NCI-H2107 (cell line): ENCODE measurements at places on chromosomes 7 and 10.

- no peak for DNase-seq
These were observed 93.9 kb upstream of the AGR3 start for GRCh38 chr7:16975712-16976111.

DNA sequence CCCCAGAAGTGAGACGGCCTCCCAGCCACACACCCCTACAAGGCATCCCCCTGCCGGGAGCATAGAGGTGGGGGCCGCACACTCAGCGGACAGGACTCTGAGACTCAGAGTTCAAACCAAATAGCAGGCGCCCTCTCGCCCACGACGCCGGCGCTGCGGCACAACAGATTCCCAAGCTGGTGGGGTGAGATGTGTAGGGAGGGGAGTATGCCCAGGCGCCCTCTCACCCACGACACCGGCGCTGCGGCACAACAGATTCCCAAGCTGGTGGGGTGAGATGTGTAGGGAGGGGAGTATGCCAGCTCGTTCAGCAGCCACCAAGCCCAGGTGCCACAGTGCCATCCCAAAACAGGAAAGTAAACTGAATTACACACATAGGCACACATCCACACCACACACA, 64.7 kb downstream of the TCERG1L start:
- DNase-seq, result no peak

- no peak for DNase-seq
These were observed 18.1 kb upstream of the TLX1 start for GRCh38 chr10:101112799-101113594.

GRCh38 chr7:135859538-135859937, 110.9 kb upstream of the FAM180A start:
- no peak for DNase-seq

GRCh38 chr10:3668966-3669330, 116.1 kb downstream of the KLF6 start:
- DNase-seq, result no peak

DNA sequence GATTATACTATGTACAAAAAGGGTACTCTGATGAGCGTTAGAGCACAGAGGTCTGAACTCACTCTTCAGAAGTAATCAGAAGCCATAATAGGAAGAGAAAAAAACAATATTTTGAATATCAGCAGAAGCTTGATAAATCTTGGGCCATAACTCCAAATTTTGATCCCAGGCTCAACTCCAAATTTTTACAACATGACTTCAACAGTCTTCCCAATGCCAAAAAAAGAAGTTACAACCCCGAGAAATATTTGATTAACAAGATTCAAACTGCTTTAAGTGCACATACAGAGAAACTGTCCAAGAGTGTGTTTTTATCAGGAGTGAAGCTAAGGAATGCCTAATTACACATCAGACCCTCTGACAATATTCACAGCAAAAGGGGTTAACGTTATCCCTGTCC, 7.5 kb downstream of the MPP7 start:
- no peak for DNase-seq

- no peak for DNase-seq
These were observed 282.3 kb downstream of the KLF6 start for GRCh38 chr10:3502673-3503072.

- no peak for DNase-seq
These were observed 276.9 kb downstream of the CSTF2T start for GRCh38 chr10:51422311-51423120.

DNA sequence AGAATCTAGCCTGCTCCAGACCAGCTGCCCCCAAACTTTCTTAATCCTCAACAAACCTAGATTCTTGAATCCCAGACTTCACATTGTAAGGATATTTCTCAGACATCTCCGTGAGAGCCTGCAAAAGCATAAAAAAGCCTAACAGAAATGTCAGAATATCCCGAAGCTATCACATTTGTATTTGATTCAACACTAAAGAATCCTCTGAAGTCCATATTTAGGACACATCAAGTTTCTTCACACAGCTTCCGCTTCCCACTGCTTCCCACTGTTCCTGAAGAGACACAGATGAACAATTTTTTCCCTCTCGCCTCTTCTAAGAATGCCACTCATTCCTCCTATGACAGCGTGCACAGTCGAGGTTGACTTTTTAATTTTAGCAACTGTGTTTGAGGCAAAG, 396.2 kb upstream of the IGFBP3 start:
- DNase-seq, result no peak

GRCh38 chr7:149027611-149028345, 527 bp downstream of the PDIA4 start:
- DNase-seq, result no peak

DNA sequence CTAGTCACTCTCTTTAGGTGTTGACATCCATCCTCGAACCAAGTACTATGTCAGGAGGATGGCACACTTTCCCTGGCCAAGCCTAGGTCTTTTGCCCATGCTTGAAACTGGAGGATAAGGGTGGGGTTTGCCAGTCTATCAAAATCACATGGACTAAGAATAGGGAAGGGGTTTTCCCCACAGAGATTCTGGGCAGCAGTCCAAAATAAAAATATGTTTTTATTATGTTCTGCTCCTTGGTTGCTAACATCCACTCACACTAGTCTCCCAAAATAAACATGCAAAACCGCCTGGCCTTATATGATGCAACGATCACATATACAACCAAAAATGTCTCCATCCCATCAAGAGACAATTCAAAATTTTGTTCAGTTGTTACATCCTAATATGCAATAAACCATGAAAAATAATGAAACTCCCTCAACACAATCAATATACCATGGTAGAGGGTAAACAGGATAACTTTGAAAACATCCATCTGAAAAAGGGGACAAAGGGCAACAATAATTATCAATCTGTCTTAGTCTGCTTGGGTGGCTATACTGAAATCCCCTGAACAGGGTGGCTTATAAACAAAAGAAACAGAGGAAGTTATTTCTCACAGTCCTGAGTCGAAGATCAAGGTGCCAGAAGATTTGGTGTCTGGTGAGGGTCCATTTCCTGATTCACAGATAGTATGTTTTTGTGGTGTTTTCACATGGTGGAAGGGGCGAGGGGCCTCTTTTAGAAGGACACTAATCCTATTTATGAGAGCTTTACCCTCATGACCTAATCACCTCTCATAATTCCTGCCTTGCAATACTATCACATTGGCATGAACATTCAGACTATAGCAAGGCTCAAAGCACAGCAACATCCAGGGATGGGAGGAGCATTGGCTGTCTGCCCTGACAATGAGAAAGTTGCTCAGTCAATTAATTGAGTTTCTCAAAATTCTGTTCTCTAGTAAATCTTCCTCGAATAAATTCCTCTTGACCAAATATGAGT, 159.3 kb downstream of the ETV1 start:
- no peak for DNase-seq

GRCh38 chr7:36979810-36980248, 255.5 kb upstream of the AOAH start:
- no peak for DNase-seq

GRCh38 chr10:35453855-35454532, 117.7 kb downstream of the CCNY start:
- DNase-seq, result no peak

DNA sequence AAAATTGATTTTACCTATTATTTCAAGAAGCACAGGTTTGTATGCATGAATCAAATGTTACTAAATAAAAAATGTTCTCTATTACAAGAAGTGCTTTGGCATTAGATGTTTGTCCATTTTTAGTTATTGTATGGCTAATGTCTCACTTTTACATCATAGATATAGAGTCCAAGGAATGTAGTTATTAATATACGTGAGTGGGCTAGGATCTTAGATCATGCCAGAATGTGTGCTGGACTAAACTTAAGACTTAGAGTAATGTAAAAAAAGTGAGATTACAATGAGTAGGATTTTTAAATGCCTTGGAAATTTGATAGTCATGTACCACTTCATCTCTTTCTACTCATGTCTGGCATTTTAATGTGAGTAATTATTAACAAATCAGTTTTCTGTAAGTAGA, 196.6 kb downstream of the ARL4A start:
- DNase-seq, result no peak

GRCh38 chr7:90465816-90466215, 3.6 kb upstream of the PTTG1IP2 start:
- DNase-seq, result no peak

DNA sequence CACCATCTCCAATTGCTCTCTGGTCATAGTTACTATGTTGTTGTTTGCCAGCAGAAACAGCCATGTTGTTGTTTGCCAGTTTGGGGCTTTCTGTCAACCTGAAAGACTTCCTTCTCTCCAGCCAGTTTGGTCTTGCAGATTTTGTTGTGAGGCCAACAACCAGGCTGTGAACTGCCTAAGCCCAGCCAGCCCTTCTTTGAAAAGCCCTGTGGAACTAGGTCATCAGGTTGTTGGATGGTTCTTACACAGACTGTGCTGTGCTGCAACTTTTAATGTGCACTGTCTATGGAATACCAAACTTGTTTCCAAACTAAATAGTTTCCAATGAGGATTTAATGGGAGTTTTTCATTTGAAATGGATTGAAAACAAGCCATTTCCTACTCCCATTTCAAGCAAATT, 592.7 kb upstream of the GALNT17 start:
- no peak for DNase-seq

DNA sequence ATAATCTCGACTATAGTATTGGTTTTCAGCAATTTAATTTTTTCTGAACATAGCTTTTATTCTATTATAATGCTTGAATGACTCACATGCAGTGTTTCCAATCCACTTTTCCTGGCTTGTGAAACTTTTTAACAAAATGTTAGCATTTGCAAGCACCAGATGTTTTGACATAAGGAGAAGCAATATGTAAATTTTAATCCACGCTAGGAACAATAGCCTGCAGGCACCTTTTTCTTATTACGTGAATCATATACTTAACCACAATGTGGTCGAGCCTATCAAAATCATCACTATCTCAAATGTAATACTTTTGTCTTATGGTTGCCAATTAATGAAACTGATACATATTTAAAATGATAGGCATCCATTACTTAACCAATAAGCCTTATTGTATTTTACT, 97.1 kb downstream of the TFEC start:
- no peak for DNase-seq

DNA sequence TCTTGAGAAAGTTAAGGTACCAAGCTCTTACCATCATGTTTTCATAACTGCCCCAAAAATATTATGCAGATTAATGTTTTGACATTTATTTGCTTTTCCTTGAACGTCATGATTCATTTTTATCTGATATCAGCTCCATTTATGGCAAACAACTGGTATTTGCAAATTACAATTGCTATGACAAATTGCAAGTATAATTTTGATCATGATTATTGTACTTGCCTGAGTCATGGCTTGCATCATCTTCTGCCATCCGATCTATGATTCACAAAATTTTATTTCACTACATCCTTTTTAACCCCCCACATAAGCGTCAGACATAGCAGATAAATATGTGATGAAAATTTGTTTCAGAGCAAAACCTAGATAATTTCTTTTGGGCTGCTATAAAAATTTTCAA, 155.0 kb downstream of the STK31 start:
- DNase-seq, result no peak

- no peak for DNase-seq
These were observed 28.6 kb upstream of the C10orf67 start for GRCh38 chr10:23373156-23373555.

- no peak for DNase-seq
These were observed 50.2 kb upstream of the GNA12 start for GRCh38 chr7:2894118-2894940.

DNA sequence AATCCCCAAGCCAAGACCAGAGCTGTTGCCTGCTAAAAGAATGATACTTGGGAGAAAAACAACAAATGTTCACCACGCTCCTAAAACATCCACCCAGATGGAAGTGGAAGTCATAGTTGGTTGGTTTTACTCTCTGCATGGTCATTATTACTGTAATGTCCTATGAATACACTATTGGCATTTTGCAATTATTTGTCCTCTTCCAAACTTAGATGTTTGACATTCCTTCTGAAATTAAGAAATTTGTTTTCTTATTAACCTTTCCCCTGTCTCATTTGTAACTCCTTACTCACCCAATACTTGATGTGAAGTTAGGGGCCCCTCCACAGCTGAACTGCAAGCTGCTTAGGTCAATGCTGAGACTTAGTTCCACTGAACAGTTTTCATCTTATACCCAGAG, 383.3 kb downstream of the INHBA start:
- no peak for DNase-seq

DNA sequence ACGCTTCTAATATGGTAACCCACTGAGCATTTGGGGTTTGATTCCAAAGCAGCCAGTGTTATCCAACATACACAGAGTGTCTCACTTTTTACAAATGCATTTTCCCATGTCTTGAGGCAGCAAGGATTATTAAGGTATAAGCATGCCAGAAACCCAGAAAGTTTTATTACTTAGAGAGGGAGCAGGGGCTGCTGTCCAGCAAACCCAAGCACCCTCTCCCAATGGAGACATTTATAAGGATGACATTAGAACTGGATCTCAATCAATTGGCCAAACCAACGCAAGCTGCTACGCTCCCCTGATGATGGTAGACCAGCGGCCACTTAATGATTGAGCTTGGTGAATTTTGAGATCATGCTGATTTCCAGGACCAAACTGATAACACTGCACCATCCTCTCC, 176.3 kb downstream of the FANK1 start:
- DNase-seq, result no peak

DNA sequence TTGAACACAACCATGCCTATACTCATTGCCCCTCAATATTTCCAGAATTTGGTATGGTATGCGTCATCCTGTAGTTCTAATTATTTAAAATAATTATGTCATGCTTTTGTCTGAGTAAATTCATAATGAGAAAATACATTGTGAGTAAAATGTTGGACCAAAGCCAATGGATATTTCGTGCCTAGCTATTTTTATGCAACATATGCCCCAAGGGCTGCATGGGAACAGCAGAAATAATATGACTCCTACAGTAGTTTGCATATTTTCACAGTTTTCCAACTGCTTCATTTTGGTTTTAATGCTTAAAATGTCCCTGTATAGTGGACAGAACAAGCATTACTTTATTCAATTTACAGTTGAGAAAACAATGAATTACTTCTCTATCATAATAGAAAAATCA, 1115.6 kb upstream of the GHITM start:
- DNase-seq, result no peak

DNA sequence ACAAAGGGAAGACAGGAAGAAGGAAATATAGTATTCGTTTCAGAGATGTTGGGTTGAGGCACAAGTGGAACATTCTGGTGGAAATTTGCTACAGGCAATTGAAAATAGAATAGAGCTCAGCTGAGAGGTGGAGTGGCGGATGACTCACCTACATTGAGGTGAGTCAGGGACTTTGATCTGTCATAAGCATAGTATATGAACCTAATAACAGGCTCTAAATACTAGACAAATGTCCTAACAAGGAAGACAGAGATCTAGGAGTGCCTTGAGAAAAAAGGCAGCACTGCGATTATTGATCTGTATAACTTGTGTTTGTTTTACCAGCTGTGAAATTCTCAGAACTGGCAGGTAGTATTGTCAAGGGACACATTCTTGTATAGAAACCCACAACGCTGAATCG, 907 bp upstream of the IFRD1 start:
- DNase-seq, result no peak

GRCh38 chr7:42242381-42242780, 5.4 kb upstream of the GLI3 start:
- DNase-seq, result no peak
